NCI-H1417 (cell line): ENCODE measurements at places on chromosomes 2 and 18.

GRCh38 chr2:100791294-100791935, 28.5 kb upstream of the NPAS2 start:
- no peak for DNase-seq

DNA sequence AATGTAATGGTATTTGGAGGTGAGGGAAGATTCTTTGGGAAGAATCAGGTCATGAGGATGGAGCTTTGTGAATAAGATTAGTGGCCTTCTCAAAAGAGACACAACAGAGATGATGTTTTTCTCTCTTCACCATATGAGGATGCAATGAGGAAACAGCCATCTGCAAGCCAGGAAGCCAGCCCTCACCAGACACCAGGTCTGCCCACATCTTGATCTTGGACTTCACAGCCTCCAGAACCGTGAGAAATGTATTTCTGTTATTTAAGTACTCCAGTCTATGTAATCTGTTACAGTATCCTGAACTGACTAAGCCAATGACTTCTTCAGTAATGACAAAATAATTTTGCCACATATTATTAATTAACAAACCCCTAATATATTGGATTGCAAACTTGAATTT, 28.3 kb downstream of the CYRIA start:
- DNase-seq: no peak

GRCh38 chr18:69172046-69172445, 228.6 kb upstream of the DOK6 start:
- no peak for DNase-seq

DNA sequence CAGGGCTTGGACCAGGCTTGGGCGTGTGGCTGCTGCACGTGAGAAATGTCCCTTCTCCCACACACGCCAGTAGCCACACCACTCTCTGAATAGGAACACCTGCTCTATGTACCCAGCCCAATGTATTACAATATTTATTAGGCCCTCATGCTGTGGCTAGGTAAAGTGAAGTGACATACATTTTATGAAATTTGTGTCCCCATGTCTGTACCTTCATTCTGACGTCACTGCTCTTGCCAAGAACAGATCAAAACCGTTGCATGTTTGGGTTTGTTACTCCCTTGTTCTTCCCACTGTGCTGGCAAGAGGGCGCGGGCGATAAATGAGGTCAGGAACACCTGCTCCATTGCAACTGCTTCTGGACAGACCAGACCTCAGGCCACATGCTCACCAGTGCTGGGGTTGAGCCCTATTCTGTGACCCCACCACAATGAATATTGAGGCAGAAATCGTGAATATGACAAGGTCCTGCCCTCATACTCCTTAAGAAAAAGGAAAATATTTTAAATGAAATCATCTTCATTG, 436.4 kb upstream of the SALL3 start:
- DNase-seq: no peak

DNA sequence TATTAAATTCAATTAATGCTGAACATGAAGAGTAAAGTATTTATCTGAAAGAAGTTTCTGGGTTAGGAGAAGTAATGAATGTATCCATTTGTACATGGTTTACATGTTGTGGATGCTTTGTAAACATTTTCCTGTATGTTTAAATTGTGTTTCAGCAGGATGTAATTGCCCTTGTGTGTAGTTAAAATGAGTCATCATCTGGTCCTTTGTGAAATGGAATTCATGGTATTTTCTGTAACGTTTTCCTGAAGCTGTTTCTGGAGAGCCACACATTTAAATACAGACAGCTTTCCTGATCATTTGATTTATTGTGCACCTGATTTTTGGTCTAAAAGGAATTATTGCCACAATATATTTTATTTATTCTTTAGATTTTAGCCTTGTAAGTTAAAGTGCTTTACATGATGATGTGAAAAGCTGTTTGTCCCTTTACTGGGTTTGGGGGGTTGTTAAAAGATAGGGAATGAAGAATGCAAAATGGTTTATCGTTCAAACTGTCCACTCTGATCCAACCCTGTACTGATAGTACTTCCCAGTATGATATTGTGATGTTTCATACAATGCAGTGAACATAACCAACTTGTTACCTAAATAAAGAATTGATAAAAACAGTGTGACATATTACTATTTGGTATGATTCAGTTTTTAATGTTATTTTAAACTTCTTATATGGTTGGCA, 41.7 kb upstream of the SLC3A1 start:
- peak; percentile 17 for DNase-seq

GRCh38 chr2:108620656-108621055, 86.4 kb downstream of the LIMS1 start:
- peak; percentile 13 for DNase-seq

GRCh38 chr18:51012441-51012840, 17.6 kb upstream of the SMAD4 start:
- no peak for DNase-seq

- no peak for DNase-seq
Observed at GRCh38 chr2:102505290-102505689, 32.3 kb downstream of the SLC9A4 start.

DNA sequence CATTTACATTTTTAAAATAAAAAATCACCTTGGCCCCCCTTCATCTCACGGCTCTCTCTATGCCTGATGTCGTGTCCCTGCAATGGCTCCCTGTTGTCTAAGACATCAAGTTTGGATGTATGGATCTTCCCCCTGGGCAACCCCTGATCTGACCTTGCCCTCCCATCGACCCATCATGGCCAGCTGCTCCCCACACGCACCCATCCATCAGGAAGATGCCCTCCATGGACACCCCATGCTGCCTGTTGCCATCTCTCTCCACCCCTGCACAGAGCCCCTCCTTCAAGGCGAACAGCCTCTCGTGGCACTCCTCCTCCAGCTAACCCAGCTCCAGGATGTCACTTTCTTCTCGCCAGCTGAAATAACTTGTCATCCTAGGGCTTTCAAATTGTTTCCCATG, 59.5 kb downstream of the DPYSL5 start:
- DNase-seq: no peak

DNA sequence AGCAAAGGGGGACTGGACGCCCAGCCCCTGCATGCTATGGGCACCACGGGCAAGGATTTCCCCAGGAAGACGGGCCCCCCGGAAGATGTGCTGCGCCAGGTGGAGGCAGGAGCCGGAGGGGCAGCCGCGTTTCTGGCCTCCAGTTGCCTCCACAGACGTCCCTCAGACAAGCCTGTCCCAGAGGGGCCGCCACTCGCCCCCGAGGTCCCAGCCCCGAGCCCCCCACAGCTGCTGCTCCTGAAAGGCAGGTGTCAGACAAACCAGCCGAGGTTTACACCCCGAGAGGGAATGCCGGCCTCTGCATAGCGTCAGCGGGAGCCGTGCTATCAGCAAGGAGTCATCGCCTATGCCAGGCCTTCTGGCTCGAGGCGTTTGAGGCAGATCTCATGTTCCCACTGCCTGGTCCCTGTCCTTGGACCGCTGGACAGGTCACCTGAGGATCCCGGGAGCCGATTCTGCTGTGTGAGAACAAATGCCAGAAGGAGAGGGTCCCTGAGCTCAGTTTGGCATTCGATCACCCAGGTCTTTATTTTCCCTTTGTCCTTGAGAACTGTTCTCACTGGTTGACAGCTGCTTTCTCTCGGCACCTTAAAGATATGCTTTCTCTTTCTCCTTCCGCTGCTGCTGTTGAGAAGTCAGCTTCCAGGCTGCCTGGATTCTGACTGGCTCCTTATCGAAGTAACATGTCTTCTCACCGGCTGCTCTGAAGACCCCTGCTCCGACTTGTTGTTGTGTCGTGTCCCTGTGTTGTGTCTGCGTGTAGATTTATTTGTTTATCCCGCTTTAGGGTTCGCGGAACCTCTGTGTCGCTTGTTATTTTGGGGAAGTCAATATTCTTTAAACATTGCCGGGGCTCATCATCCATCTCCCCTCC, 20.6 kb downstream of the CROCC2 start:
- no peak for DNase-seq

DNA sequence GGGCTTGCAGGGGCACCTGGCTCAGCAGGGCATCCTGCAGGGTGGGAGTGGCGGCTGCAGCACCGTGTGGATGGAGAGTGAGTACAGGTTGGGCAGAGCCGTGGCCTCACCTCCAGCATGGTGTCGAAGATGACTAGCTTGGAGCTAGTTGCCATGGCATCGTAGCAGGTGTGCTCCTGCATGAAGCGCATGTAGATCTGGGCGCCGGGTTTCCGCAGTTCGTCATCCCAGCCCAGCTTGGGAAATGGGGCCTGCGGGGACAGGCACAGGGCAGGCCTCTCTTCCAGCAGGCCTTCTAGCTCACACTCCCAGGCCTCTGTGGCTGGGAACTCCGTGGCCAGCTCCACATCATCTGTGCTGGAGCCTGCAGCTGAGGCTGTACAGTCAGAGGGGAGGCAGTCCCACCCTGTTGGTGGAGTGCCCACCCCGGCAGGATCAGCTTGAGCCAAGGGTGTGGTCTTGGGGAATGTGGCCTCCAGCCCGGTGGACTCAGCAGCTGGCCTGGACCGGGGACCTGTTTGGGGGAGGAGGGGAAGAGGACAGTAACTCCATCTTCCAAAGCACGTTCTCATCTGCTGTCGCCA, 1.6 kb downstream of the PRKAG3 start:
- DNase-seq: peak; percentile 67

- no peak for DNase-seq
Observed at GRCh38 chr2:135285391-135285790, 233.3 kb downstream of the RAB3GAP1 start.

- DNase-seq: peak; percentile 41
Observed at GRCh38 chr2:60553495-60554073, at the start of gene BCL11A. TSS of gene BCL11A (minus strand) at chr2:60553654. CDS start at chr2:60553270, 384 bp downstream.

DNA sequence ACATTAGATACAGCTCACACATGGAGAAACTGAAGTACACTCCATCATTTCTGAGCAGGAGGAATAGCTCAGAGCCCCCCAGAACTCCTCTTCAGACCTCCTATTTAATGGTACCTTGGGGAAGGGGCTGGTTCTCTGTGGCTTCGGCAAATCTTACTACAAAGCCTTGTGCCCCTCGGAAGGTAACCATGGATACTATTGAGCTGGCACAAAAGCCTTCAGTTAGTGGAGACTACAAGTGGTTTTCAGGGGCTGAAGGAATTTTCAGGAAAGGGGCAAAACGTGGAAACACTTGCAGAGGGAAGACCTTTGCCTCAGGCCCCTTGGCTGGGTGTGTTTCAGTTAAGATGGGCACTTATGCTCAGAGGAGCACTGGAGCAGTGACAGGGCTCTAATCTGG, 1.1 kb upstream of the FAM237A start:
- DNase-seq: no peak

- no peak for DNase-seq
Observed at GRCh38 chr2:3536682-3537632, 17.6 kb upstream of the ADI1 start.

- no peak for DNase-seq
Observed at GRCh38 chr18:13268158-13269012, 49.8 kb downstream of the LDLRAD4 start.

GRCh38 chr2:147499785-147500184, 345.0 kb upstream of the ACVR2A start:
- no peak for DNase-seq

DNA sequence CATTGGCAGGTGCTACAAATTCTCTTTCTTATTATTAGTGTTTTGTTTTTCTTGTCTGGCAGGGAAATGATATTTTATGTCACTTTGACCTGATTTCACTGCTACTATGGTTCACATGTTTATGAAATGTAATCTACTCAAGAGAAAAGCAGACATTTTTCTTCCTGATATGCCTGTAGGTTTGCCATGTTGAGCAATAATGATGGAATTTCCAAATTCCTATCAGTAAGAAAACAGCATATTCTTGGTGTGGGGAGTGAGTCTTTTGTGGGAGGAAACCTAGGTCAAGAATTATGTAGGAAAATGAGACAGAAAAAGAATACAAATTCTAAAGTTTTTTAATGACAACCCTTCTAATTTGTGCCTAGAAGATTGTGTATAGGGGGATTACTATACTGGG, 356.4 kb downstream of the SLC4A3 start:
- no peak for DNase-seq

DNA sequence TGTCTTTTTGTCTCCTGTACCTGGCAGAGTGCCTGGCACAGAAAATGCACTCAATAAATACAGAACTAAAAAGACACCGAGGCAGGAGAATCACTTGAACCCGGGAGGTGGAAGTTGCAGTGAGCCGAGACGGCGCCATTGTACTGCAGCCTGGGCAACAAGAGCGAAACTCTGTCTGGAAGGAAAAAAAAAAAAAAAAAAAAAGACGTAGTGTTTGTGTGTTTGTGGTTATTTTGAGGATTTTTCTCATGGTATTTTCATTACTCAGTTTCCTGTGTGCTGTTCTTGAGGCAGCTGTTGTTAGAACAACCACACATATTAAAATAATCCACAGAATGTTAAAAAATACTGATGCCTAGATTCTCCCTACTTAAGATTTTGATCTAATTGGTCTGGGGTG, 519.2 kb upstream of the SPHKAP start:
- DNase-seq: no peak

DNA sequence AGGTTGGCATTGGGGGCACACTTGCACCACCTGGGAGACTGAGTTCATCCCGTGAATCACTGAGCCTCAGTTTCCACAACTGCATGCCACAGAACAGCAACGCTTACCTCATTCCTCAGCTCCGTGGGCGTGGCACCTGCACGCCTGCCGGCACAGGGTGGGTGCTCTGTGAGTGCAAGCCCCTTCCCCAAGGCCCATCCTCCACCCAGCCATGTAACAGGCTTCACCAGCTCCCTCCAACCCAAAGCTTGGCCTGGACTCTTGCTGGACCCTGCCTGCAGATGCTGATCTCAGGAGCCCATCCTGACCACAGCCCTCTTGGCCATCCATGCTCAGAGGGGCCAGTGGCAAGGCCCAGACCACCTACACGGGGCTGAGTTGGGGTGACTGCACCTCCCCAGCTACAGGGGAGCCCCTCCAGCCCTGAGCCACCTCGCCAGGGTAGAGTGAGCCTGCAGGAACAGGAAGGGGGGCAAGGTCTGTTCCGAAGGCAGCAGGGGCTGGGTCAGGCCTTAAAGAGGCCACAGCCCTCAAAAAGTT, 1.8 kb downstream of the PRLH start:
- no peak for DNase-seq

DNA sequence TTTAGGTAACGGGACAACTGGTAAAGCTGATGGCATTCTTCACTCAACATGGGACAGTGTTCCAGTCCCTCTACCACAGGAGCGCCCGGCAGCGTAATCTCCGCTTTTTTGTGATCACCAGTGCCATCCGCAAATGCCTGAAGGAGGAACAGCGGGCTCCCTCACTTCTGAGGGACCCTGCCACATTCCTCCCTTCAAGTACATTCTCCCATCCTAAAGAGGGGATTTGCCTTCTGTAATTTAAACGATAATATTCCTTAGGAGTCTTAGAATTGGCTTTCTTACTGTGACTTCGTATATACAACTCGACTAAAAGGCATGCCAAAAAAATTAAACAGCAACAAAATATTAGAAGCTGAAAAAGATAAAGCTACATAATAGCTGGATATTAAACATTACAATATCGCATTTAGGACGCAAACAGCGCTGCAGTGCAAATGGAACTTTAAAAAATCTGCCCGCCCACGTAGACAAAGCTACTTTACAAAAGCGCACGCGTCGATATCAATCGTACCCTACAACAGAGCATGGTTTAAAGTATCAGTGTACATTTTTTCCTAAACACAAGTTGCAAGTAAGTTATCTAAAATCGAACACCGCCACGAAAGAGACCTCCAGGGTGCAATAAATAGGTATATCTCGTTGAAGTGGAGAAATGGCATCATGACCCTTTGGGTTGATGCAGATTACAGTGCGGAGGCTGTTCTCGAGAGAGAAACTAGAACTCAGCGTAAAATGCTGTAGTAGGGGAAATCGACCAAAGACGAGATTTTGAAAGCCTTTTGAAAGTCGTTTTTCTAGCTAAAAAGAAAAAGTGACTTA, 2.3 kb upstream of the VSNL1 start:
- no peak for DNase-seq
